Endodermal cell (in vitro differentiated cells): ENCODE measurements at places on chromosomes 6 and 20. TPM values are rescaled to one million over a fixed set of nuclear protein-coding genes. Genes with fewer than 3 reads are reported as not detected.

HFE gene
- total RNA-seq: 1.7 to 2.7 TPM (median 2.1 TPM) in 3 replicates

OTOR gene
- total RNA-seq: not detected in 2 replicates

SNAI1 gene
- total RNA-seq: 10.2 and 10.6 TPM in 2 replicates

GNMT gene
- total RNA-seq: 0.48 to 0.75 TPM (median 0.56 TPM) in 3 replicates

EDN3 gene
- total RNA-seq: 0.20 TPM in 1 of 2 replicates, not detected in the other
